Mesenchymal stem cell (in vitro differentiated cells and primary cell): ENCODE measurements at places on chromosomes 16 and 17.

GRCh38 chr16:88917146-88917914 lies 50.9 kb upstream of the PABPN1L start:
- no peak for DNase-seq

- no peak for DNase-seq
Measured at GRCh38 chr16:4094127-4094773, 22.0 kb downstream of the ADCY9 start.

- DNase-seq, result peak; percentile 11
Measured at GRCh38 chr17:5892921-5893675, 177.1 kb upstream of the WSCD1 start.

GRCh38 chr17:37820313-37820994 lies 75.6 kb upstream of the HNF1B start:
- DNase-seq, result no peak

GRCh38 chr17:73431401-73432205 lies 119.8 kb upstream of the CDC42EP4 start:
- no peak for DNase-seq

DNA sequence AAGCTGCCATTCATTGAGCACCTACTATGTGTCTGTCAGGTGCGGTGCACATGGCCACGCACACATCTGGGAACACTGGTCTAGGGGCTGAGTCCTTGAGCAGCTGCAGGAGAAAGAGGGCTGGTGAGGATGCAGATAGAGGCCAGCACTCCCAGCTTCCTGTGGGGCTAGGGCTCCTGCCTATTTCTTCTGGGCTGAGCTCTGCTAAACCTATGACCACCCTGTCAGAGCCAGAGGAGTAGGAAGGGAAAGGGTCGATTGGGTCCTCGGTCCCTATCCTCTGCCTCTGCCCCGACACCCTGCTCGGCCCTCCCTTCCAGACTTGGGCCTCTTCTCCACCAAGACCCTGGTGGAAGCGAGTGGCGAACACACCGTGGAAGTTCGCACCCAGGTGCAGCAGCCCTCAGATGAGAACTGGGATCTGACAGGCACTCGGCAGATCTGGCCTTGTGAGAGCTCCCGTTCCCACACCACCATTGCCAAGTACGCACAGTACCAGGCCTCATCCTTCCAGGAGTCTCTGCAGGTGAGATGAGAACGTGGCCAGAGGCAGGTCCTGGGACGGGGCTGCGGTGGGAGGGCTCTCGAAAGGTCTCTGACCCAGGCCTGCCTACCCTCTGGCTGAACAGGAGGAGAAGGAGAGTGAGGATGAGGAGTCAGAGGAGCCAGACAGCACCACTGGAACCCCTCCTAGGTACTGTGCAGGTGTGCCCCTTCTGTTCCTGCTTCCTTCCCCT lies 4.0 kb upstream of the TMEM88 start:
- no peak for DNase-seq

- peak; percentile 6 for DNase-seq
Measured at GRCh38 chr17:8806926-8807550, 7.9 kb upstream of the MFSD6L start.

DNA sequence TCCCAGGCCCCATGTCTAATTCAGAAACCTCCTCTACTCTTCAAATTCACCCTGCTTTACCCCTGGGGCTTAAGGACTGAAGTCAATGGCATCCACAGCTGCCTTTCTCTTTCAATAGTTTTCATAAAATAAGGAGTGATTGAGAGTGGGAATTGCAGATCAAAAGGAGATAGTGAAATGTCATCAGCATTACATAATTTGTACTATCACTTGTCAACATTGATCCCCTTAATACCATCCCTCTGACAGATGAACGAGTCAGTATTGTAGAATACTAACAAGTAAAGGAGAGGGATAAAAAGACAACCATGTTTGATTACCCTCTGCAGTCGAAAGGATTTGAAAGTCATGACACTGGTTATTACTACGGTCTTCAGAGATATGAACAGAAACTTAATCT lies 212.4 kb downstream of the TMEM114 start:
- DNase-seq, result no peak

- DNase-seq, result no peak
Measured at GRCh38 chr16:17359788-17360390, 110.9 kb downstream of the XYLT1 start.

DNA sequence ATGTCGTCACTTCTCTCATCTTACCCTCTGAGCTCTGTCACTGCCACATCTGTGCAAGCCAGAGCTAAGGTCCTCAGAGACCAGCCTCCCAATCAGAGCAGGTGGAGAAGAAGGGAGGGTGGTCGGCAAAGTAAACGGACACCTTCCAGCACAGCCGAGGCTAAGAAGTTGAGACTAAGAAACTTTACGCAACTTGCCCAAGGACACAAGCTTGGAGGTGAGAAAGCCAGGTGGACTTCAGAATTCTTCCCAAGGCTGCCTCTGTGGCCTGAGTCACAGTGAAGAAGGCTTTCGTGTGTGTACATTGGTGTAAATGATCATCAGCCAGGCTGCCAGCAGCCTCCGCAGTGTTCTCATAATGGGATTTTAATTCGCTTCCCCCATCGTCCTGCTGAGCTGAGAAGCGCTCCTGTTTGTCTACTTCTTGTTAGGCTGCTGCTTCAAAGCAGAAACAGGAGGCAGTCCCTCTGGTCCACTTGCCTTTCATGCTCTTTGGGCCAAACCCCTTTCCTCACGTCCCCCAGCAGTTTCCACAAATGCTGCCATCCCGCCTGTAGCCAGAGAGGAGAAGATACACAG lies 125.0 kb upstream of the RPL38 start:
- DNase-seq, result no peak

- DNase-seq, result peak; percentile 16
Measured at GRCh38 chr17:68600931-68601564, at the start of gene FAM20A. Gene FAM20A, minus strand, starts transcription at chr17:68601367. Its CDS starts 701 bp downstream, at chr17:68600666.

DNA sequence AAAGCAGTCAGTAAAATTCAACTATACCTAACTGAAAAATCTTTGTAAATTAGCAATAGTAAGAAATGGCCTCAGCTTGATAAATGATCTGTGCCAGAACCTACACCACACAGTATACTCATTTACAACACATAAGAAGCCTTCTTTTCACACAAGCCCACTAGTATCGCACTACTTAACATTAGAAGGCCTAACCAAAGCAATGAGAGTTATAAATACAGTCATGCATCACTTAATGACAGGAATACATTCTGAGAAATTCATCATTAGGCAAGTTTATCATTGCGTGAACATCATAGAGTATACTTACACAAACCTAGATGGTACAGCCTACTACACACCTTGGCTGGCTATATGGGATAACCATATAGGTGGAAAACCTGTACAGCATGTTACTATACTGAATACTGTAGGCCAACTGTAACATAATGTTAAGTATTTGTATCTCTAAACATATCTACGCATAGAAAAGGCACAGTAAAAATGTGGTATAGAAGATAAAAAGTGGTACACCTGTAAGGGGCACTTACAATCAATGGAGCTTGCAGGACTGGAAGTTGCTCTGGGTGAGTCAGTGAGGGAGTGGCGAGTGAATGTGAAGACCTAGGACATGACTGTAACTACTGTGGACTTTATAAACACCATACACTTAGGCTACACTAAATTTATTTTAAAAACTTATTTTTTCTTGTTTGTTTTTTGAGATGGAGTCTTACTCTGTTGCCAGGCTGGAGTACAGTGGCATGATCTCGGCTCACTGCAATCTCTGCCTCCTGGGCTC lies 126.5 kb upstream of the CORO6 start:
- DNase-seq, result no peak

DNA sequence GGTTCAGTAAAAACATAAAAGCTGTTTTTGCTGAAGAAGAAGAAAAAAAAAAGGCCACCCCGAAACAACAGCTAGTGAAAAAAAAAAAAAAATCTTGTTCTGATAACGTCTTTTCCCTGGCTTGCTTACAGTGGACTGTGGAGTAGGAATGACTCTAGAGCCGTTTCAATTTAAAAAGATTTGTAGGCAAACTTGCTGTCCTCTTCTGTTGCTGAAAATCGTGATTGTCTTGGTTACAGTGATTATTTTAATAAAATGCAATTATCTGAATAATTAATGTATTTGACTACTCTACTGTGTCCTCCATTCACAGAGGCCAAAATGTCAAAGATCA lies 190.6 kb upstream of the TBX2 start:
- DNase-seq, result no peak

DNA sequence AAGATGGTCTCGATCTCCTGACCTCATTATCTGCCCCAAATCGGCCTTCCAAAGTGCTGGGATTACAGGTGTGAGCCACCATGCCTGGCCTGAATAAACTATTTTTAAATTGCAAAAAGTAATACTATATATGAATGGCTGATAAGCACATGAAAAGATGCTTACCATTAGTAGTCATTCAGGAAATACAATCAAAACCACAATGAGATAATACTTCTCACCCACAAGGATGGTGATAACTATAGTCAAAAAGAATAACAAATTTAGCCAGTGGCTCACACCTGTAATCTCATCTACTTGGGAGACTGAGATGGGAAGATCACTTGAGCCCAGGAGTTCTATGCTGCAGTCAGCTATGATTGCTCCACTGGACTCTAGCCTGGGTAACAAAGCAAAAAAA lies 2.4 kb upstream of the TACO1 start:
- no peak for DNase-seq

- DNase-seq, result peak; percentile 55
Measured at GRCh38 chr16:64184156-64184555, 937.7 kb downstream of the CDH11 start.

DNA sequence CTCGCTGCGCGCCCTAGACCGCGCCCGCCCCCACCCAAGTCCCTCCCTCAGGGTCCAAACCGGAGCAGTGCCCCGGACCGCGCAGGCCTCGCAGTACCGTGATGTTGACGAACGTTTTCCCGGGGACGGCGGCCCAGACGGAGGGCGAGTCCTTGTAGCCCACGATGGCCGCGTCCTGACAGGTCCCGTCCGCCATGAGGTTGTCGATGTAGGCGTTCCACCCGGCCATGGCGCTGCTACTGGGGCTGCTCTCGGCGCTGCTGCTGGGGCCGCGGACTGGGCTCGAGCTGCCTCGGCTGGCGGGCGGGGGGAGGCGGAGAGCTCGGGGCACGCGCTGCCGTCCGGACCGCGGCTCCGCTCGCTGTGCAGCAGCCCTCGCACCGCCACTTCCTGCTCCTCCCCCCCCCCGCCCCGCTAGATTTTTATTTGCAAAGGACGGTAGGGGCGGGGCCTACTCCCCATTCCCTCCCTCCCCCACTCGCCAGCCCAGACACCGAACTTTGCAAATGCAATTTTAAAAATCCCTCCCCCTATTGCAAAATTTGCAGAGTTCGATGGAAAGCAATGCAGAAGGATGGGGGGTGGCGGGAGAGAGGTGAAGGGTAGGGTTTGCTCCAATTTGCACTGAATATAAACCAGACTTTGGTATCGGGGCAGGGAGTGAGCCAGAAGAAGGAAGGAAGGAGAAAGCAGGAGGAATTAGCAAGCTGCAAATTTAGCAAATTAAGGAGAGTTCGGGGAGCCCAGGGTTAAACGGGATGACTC lies at the start of gene PFN1:
Gene PFN1, minus strand, starts transcription at position 365 of the 765 bp plus-strand sequence. Its CDS starts 136 bp downstream, at position 229.
- peak; percentile 96 for DNase-seq

- DNase-seq, result no peak
Measured at GRCh38 chr16:24759006-24759405, 29.6 kb downstream of the TNRC6A start.

GRCh38 chr17:69962436-69962995 lies 112.5 kb upstream of the KCNJ16 start:
- DNase-seq, result no peak
